Type B pancreatic cell (in vitro differentiated cells): ENCODE measurements at places on chromosomes 4 and X.
A peak's percentile ranks its signal among the peaks of the same experiment; 100 is the strongest.

DNA sequence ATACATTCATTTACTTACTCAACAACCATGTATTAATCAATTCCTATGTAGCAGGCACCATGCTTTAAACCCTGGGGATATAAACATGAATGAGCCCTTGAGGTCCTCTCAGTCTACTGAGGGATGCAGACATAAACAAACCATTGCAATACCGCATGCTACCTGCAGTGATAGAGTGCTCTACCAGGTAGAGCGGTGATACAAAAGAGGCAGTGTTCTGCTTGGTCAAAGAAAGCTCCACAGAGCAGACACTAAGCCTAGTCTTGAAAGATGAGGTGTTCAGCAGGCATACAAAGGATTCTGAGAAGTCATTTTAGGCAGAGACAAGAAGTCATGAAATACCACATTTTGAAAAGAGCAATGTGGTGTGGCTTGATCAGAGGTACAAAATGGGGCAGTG, 26.9 kb upstream of the AMOT start:
- DNase-seq: no peak

DNA sequence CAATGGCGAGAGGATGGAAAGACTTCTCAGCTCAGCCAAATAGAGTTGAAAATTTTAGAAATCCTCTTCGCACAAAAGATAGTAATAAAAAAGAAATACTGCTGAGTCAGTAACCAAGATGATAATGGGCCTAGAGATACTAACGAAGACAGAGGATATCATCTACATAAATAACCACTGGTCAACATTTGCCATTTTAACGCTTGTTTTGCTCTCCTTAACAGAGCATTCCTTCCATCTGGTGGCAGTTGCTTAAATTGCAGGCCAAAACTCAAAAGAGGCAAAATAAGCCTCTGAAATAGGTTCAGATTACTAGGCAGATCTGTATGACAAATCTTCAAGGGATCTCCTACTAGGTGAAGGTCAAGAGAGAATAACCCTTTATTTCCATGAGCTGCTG, 51.7 kb upstream of the MCF2 start:
- DNase-seq: no peak

- DNase-seq: no peak
Measured at GRCh38 chr4:20044502-20044911, 207.2 kb upstream of the SLIT2 start.

DNA sequence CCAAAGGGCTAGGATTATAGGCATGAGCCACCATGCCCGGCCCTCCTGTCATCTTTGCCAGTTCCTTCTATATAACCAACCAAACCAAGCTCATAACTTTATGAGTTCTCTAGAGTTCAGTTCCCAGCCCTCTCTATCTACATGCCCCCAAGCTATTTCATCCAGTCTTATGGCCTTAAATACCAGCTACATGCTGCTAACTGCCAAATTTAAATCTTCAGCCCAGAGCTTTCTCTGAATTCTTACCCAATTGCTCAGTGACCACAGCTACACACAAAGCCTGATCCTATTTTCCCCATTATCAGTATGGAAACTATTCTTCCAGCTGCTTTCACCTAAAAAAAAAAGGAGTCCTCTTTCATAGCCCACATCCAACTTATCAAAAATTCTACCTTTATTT, 23.1 kb downstream of the TMEM184C start:
- no peak for DNase-seq

DNA sequence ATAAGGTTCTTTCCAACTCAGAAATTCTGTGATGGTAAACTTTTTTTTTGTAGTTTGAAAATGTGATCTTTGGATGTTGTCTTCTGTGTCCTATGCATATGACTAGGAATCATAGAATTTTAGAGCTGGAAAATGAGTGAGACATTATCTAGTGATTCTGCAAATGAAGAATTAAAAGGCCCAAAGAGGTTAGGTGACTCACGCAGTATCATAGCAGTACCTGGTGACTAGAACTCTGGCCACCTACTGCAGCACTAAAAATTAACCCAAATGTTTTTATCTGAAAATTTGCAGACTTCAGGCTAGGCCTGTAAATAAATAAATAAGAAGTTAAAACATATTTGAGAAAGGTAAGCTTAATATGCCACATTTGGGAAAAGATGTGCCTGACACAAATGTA, 52.8 kb downstream of the NFKB1 start:
- no peak for DNase-seq

DNA sequence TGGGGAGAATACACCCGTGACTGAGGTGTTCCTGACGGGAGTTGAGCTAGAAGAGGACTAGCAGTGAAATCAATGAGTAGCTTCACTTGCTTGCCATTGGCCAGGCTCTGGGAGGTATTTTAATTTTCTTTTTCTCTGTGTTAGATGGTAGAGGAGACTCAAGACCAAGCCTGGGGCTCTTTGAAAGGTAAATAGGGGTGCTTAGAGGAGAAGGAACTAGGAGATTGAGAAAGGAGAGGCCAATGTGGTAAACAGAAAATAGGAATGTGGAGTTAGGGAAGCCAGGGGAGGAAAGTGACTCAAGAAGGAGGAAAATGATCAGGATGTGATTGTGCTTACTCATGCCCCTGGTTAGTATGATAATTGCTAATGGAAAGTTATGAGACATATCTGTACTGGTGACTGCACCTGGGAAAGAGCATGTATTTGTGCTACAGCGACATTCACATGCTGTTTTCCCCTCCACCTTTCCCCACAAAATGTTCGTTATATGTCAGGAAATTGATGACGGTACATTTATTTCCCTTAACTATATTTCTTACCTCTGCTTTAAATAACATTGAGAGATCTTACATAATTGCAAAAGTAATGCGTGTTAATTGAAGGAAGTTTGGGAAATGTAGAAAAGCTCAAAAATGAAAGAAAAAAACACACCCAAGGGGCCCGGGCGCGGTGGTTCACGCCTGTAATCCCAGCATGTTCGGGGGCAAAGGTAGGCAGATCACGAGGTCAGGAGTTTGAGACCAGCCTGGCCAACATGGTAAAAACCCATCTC, 16.9 kb upstream of the LRBA start:
- DNase-seq: no peak

DNA sequence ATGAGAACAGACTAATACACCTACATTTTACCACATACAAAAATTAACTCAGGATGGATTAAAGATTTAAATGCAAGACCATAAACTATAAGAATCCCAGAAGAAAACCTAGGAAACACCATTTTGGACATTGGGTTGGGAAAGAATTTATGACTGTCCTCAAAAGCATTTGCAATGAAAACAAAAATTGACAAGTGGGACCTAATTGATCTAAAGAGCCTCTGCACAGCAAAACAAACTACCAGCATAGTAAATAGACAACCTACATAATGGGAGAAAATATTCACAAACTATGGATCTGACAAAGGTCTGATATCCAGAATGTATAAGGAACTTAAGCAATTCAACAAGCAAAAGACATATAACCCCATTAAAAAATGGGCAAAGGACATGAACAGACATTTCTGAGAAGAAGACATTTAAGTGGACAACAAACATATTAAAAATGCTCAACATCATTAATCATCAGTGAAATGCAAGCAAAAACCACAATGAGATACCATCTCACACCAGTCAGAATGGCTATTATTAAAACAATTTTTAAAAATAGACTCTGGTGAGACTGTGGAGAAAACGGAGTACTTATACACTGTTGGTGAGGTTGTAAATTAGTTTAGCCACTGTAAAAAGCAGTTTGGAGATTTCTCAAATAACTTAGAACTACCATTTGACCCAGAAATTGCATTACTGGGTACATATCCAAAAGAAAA, 221.7 kb upstream of the DIPK2B start:
- DNase-seq: no peak

DNA sequence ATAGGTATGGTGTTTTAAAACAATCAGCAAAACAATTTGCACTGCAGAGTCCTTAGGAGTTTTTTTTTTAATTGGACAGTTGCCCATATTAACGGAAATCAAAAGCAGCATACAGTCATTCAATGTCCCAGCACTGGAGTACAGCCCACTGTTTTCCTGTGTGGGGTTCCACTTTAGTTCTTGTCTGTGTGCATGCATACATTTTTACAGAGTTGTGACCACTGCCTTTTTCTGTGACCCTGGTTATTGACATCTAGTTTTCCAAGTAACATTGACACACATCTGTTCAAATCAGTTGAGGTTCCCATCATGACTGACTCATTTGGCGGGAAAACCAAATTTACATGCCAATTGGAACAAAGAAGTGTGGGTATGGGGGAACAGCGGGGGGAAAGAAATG, 83.3 kb downstream of the HPRT1 start:
- no peak for DNase-seq

- no peak for DNase-seq
Measured at GRCh38 chr4:70877556-70877955, 24.6 kb upstream of the MOB1B start.

- no peak for DNase-seq
Measured at GRCh38 chrX:68415316-68415715, 18.0 kb downstream of the OPHN1 start.

DNA sequence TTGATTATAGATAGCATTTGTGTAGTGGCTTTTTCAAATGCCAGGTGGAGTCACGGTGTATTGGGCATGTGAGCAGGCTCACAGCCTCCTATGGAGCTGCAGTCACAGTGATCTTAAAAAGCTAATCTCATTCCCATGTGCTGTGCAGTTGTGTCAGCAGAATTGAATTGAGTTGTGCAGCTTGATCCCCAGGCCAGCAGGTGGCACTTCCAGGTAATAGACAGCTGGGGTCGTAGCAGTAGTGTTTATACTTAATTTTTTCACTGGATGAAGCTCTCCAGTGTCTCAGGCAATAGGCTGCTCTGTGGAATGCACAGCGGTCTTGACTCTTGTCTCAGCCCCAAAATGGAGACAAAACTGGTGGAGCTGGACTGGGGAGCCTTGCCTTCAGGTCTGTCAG, 1028.1 kb downstream of the SH3BGRL start:
- DNase-seq: no peak

GRCh38 chr4:7880683-7881082, 59.0 kb downstream of the AFAP1 start:
- DNase-seq: no peak

GRCh38 chr4:30720021-30720660, at the start of gene PCDH7:
Gene PCDH7, plus strand, starts transcription at chr4:30720369. Its CDS starts 1,054 bp downstream, at chr4:30721423.
- no peak for DNase-seq

GRCh38 chr4:28073860-28074555, 1213.4 kb downstream of the STIM2 start:
- DNase-seq: no peak

- no peak for DNase-seq
Measured at GRCh38 chrX:84907324-84907968, 96.2 kb upstream of the APOOL start.

GRCh38 chr4:182212211-182212761, 30.9 kb upstream of the TENM3 start:
- DNase-seq: no peak

DNA sequence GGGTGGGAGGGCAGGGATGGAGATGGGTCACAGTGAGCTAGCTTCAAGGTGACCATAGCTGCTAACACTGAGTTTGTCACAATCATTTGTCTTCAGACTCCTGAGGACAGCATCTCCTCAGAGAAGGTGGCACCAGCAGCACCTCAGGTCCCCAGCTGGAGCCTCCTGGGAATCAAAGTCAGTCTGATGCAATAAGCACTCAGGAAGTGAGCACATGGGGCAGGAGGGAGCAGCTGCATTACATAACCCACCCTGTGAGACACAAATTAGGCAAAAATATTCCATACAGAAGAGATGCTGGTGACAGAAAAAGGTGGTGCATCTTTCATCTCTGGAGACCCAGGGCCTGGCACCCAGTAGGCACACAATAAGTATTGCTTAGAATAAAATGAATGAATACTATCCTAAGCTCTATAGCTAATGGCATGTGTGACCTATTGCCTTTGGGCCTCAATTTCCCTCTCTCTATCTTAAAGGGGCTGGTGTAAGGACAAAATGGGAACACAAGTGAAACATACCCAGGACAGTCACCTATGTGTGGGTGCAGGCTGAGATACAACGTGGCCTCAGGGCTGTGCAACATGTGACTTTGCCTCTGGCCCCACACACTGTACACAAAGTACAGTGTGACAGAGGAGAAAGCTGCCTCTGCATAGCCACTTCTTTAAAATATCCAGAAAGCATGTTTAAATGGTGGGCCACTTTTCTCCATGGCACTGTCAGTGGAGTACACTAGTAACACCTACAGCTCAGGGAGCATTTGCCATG, 37.1 kb downstream of the SLC39A8 start:
- DNase-seq: no peak

- DNase-seq: no peak
Measured at GRCh38 chr4:147343692-147344091, 137.2 kb upstream of the EDNRA start.

- no peak for DNase-seq
Measured at GRCh38 chr4:120568731-120569130, 353.8 kb downstream of the PRDM5 start.

- peak; percentile 71 for DNase-seq
Measured at GRCh38 chr4:77819404-77819842, 255 bp upstream of the CNOT6L start.

DNA sequence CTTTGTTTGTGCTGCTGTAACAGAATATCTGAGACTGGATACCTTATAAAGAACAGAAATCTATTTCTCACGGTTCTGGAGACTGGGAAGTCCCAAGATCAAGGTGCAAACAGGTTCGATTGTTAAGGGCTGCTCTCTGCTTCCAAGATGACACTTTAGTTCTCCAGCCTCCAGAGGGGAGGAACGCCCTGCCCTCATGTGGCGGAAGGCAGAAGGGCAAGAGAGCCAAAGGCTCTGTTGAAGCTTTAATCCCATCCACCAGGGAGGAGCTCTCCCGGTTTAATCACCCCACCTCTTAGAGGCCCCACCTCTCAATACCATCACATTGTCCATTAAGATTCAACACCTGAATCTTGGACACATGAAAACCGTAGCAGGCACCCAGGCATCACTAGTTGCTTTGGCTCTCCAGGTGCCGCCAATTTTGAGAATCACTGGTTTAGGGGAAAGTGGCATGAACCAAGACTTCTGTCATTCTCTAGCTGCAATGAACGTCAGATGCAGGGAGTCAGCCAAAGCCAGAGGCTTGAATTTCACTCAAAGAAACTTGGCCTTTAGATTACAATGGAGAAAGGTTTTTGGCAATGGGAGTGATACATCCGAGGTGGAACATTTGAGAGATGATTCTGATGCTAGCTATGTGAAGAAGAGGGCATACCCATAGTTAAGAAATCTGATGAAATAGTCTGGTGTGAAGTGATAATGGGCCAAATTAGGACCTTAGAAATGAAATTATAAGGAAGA, 15.7 kb downstream of the FHL1 start:
- DNase-seq: no peak
